NCI-H524 treated with DMSO at 0.1 percent for 48 hours (cell line): ENCODE measurements at places on chromosomes 16 and 17.
A peak's percentile ranks its signal among the peaks of the same experiment; 100 is the strongest.

GRCh38 chr16:61435346-61435745 is 600.9 kb downstream of the CDH8 start:
- DNase-seq, result no peak

GRCh38 chr16:1182316-1182671 is 29.4 kb downstream of the CACNA1H start:
- DNase-seq, result no peak

- peak; percentile 5 for DNase-seq
Measured at GRCh38 chr16:66740010-66740409, 11.4 kb downstream of the DYNC1LI2 start.

- peak; percentile 35 for DNase-seq
Measured at GRCh38 chr17:28494445-28495188, 11.5 kb upstream of the FOXN1 start.

DNA sequence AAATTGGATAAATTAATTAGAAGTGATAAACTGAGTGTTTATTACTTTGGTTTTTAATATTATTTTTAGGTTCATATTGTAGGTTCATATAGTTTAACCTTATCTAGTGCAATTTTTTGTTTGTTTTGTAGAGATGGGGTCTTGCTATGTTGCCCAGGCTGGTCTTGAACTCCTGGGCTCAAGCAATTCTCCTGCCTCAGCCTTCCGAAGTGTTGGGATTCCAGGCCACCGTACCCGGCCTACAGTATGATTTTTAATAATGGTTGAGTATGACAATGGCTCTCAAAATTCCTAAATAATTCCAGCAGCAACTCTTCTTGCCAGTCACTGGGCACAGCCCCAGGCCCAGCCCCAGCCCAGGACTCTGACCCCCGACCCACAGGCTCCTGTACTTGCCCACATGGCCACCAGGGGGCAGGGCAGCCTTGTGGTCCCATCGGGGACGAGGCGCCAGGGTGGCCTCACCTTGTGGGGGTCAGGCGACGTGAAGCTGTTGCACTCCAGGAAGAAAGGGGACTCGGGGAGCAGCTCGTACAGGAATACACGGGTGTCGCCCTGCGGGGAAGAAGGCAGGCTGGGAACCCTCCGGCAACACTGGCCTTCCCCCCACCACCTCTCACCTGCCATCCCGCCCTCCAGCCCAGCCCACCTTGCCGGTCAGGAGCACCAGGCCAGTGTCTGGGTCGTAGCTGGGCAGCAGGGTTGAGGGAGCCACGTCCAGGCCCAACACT is 7.9 kb upstream of the PAM16 start:
- DNase-seq, result no peak
